H7 (cell line): ENCODE measurements at places on chromosomes 2 and 18.

GRCh38 chr2:144509001-144509878, 10.7 kb downstream of the ZEB2 start:
- no peak for DNase-seq

DNA sequence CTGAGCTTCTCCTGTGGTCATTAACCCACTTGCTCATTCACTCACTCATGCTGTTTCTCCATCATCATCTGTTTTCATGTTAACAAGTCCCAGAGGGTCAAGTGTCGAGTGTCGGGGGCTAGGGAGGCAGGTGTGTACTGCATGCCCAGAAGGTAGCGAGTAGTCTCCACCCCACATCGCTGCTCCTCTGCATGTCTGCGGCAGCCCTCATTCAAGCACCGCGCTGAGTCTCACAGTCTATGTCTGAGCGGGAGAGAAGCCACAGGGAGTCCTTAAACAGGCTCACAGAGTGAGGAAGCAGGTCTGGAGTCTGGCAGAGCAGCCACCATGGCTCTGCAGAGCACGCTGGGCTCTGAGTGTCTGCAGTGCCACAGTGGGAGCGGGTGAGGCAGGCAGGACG, 121.3 kb upstream of the IL1R2 start:
- DNase-seq: no peak

- no peak for DNase-seq
These were observed 108.9 kb upstream of the XPO1 start for GRCh38 chr2:61647044-61647443.

DNA sequence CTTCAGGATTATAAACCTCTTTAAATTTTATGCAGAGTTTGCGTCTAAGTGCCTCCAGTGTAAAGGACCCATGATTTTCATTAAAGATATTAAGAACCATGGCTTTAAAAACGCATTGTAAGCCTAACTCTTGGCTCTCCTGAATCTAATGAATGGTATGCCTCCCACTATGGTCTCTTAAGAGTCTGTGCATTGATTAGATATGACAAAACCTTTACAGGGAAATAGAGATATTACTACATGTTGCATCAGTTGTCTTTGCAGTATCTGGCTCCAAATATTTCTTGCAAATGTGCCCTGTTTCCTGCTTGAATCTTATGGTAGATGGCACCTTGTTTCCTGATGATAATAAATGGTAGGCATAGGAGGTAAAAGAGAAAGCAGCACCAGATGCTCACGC, 189.3 kb upstream of the FSHR start:
- no peak for DNase-seq

DNA sequence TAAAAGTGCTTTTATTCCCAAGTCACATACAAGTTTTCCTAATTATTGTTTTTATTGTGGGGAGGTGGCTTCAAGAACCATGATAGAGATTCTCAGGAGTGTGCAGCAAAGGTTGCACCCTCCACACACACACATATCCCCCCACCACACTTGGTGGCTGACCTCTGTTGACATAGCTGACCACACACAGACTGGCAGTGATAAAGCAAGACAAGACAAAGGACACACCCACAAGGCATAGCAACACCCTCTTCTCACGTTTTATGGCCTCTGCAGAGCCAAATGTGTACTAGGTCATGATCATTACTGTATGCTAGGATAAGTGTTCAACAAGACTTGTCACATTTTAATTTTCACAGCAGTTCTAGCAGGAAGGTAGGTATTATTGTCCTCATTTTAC, 143.0 kb upstream of the EPC2 start:
- no peak for DNase-seq

- no peak for DNase-seq
These were observed 4.5 kb upstream of the POLE4 start for GRCh38 chr2:74953796-74954499.
